ENCODE measurements at places on chromosomes 5 and 9.
A peak's percentile ranks its signal among the peaks of the same experiment; 100 is the strongest.

- no peak for DNase-seq
These were observed 308.1 kb downstream of the CTNND2 start for GRCh38 chr5:11596185-11596584.

- peak; percentile 54 for DNase-seq
These were observed 28.8 kb downstream of the TMEM174 start for GRCh38 chr5:73201547-73202513.

- no peak for DNase-seq
These were observed 88.1 kb upstream of the ADAMTSL1 start for GRCh38 chr9:18385696-18386490.

GRCh38 chr5:58544195-58544594 is 38.7 kb upstream of the RAB3C start:
- peak; percentile 95 for DNase-seq

GRCh38 chr5:34695275-34696027 is 39.3 kb downstream of the RAI14 start:
- DNase-seq, result peak; percentile 16

GRCh38 chr5:130710596-130710995 is 454.5 kb downstream of the HINT1 start:
- DNase-seq, result no peak

- DNase-seq, result no peak
These were observed 44.7 kb downstream of the OR2V1 start for GRCh38 chr5:181086026-181086883.

DNA sequence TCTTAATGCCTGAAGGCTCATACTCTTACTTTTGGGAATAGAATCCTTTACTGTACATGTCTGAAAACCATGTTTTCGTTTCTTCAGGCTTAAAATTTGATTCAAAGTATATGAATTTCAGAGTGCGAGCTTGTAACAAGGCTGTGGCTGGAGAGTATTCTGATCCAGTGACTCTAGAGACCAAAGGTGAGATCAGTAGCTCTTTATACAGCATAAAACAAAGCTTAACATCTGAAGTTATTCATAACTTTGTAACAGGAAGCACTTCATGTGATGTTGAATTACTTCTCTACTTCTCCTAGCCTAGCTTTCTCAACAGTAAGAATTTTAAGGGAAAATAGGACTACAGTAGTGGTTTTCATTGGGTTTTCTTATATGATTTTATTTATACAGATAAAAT is 49.4 kb upstream of the FKTN start:
- DNase-seq, result peak; percentile 29

GRCh38 chr9:130140706-130141105 is 31.5 kb upstream of the NCS1 start:
- DNase-seq, result peak; percentile 84

- no peak for DNase-seq
These were observed 2272.7 kb upstream of the WWC1 start for GRCh38 chr5:166018716-166019115.

DNA sequence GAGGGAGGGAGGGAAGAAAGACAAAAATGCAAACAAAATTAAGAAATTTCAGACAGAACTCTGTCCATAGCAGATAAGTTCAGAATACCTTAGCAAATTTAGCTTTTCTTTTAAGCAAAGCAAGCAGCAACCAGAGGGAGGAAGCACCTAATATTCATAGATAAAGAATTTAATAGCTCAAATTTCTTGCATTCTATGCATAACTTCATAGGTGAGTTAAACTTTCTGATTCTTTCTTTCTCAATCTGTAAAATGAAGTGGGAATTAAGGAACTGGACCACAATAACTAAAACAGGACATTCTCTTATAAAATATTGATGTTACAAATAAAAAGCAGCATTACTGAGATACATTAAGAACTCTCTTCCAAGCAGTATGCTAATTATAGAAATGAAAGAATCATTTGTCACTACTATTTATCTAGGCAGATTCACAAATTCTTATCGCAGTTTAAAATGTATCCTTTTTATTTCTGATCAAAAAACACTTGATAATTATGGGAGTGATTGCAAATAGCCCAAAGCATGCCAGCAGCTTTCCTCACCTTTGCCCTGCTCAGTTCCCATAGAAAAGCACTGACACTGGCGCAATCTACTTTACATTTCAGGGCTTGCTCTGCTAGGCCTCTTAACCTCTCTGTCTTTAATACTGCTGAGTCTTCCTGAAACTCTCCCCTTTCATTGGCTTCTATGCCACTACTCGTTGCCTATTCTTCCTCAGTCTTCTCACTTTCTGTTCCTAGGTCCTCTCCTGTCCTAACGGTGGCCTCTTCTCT is 341.8 kb downstream of the PIK3R1 start:
- DNase-seq, result no peak

GRCh38 chr5:36459176-36460135 is 146.9 kb upstream of the SLC1A3 start:
- DNase-seq, result peak; percentile 38

- DNase-seq, result no peak
These were observed 12.4 kb downstream of the CCDC187 start for GRCh38 chr9:136291306-136292025.

- peak; percentile 77 for DNase-seq
These were observed 101.6 kb downstream of the NREP start for GRCh38 chr5:111655169-111655924.

GRCh38 chr9:90340421-90340820 is 302.2 kb downstream of the DIRAS2 start:
- no peak for DNase-seq

Data from inflammatory macrophage treated with lipopolysaccharide for 1 hour (primary cell).